ENCODE measurements at places on chromosomes 1 and 21.
A peak's percentile ranks its signal among the peaks of the same experiment; 100 is the strongest.

GRCh38 chr21:29719521-29719920, 220.3 kb downstream of the GRIK1 start:
- no peak for DNase-seq

- no peak for DNase-seq
Observed at GRCh38 chr21:17697473-17697872, 84.8 kb upstream of the BTG3 start.

GRCh38 chr1:68162761-68163160, 69.6 kb downstream of the WLS start:
- no peak for DNase-seq

DNA sequence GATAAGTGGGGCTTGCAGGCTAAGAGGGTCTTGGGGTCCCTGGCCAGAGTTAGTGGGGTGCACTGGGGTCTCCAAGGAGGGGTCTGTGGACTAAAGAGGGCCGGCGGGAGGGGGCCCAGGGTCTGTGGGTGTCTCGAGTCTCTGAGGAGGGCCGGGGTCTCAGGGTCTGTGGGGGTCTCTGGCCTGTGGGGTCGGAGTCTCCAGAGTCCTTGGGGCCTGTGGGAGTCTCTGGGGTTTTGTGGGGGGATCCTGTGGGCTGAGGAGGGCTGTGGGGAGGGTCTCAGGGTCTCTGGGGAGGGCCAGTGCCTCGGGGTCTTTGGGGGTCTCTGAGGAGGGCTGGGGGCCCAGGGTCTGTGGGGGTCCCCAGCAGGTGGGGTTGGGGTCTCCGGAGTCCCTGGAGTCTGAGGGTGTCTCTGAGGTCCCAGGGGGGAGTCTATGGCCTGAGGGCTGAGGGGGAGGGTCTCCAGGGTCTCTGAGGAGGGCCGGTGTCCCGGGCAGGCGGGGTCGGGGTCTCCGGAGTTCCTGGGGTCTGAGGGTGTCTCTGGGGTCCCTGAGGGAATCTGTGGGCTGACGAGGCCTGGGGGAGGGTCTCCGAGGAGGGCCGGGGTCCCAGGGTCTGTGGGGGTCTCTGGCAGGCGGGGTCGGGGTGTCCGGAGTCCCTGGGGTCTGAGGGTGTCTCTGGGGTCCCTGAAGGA, 628 bp upstream of the PLEKHM2 start:
- DNase-seq: no peak

DNA sequence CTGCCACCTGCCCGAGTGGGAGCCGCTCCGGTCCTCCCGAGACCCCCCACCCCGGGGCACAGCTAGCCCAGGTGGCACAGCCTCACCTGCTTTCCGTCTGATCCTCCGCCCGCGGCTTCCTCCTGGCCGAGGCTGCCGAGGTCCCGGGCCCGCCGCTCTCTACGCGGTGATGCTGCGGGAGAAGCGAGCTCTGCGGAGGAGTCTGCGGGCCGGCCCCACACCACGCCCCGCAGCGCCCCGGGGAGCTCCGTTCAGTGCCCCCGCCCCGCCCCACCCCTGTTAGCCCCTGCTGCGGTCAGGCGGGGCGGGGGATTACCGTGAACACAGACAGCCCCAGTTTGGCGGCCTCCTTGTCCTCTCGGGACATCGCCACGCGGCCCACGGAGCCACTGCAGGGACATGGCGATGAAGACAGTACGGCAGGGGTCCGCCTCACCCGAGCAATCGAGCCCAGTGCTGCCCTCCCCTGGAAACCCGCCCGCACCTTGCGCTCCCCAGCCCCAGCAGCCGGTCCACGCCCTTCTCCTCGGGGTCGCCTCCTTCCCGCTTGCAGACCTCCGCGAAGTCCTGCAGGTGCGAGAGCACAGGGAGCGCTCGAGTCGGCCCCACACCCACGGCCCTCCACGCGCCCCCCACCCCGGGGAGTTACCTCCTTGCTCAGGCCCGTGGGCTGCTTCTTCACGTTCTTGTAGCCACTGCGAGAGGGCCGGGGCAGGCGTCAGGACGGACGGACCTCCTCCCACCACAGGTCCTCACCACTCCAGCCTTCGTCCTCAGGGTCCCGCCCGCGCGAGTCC, 933 bp downstream of the C1orf35 start:
- DNase-seq: no peak

DNA sequence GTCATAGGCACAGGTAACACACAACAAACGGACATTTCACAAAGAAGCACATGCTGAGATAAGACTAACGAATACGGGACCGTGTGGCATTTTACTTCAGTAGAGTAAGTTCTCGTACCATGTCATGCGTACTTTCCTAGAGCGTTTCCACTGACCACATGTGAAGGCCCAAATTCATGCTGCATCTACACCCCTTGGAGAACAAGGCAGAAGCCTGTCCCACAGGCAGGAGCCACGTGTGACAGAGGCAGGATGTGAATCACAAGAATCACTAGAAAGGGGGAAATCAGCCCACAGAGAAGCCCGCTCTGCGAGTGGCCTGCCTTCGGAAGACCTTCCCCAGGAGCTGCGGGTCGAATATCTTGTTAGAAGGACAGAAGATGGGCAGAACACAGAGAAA, 41.8 kb downstream of the URB1 start:
- no peak for DNase-seq

DNA sequence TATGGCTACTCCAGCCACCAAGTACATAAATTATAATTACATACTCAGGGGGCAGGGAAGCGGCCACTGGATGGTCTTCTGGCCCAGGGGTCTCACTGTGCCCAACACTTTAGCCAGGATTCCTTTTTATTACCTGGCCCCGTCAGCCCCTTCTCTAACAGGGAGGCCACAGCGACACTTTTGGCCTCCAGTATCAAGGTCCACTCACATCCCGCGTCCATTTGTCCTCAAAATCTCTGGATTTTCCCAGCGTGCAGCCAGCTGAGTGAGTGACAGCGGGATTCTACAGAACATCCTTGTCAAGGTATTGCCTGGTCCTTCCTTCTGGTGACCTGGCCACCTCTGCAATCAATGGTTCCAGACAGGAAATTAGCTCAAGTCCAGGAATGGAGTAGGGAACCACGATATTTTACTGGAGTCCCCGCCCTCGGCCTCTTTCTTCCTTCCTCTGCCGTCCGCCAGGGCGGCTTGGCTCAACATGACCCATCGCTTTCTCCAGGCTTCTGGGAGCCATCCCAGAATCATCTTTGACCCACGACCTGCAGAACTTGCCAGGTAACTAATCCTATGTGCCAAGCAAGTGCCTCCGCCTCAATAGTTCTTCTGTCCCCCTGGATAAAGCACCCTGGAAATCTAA, 2.7 kb upstream of the COL6A2 start:
- no peak for DNase-seq

- no peak for DNase-seq
Observed at GRCh38 chr1:37105911-37106310, 71.6 kb upstream of the GRIK3 start.

GRCh38 chr1:67058242-67058641, 4.3 kb upstream of the SLC35D1 start:
- no peak for DNase-seq

DNA sequence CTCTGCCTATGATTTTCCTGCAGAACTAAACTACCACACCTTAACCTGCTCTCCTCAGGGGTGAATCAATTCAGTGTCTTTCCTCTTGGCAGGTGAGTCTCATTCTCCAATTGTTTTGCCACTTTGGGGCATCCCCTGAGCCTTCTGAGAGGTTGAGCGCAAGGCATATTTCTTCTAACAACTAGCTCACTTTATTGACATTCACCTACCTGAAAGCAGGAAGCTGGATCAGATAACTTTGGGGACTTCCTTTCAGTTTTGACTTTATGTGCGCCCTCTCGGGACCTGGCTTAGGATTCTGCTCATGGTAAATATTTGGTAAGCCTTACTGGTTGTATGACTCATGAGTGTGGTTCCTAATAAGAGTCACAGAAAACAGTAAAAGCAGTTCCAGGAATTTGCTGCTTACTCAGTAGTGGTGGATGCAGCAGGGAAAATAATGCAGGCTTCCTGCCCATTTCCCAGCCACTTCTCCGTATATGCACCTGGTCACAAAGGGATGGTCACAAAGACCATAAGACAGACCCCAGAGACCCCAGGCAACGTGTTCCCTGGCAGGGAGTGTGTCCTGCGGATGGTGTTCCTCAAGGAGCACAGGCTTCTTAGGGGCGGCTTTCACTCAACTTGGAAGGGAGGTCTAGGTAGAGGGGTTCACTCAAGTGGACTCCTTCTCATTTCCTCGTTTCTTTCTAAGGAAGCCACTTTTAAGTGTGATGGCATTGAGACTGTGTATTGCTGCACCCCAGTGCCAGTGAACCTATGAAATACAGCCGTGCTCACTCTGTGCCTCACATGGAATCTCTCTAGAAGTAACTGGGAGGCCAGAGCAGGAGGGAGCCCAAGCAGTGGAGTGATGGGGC, 22.0 kb upstream of the BATF3 start:
- peak; percentile 83 for DNase-seq

- peak; percentile 38 for DNase-seq
Observed at GRCh38 chr1:235112297-235113182, 16.1 kb downstream of the TOMM20 start.

- peak; percentile 54 for DNase-seq
Observed at GRCh38 chr1:229227298-229227919, 43.5 kb upstream of the RAB4A start.

DNA sequence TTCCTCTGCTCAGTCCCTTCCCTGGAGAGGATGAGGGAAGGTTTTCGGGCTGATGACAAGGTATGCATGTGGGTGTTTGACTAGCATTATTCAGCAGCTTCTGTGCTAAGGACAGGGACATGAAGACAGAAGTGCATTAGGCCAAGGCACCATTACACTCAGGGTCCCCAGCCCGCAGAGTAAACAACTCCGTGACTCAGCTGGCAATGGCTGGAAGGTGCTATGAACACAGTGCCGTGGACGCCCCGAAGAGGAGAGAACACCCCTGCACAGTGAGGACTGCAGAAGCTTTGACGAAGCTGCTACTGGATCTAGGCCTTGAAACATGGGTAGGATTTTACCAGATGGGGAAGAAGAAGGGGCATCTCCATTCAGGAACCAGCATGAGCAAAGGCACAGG, 13.7 kb upstream of the EPS8L3 start:
- no peak for DNase-seq

- no peak for DNase-seq
Observed at GRCh38 chr1:3383679-3384078, 70.8 kb upstream of the ARHGEF16 start.

DNA sequence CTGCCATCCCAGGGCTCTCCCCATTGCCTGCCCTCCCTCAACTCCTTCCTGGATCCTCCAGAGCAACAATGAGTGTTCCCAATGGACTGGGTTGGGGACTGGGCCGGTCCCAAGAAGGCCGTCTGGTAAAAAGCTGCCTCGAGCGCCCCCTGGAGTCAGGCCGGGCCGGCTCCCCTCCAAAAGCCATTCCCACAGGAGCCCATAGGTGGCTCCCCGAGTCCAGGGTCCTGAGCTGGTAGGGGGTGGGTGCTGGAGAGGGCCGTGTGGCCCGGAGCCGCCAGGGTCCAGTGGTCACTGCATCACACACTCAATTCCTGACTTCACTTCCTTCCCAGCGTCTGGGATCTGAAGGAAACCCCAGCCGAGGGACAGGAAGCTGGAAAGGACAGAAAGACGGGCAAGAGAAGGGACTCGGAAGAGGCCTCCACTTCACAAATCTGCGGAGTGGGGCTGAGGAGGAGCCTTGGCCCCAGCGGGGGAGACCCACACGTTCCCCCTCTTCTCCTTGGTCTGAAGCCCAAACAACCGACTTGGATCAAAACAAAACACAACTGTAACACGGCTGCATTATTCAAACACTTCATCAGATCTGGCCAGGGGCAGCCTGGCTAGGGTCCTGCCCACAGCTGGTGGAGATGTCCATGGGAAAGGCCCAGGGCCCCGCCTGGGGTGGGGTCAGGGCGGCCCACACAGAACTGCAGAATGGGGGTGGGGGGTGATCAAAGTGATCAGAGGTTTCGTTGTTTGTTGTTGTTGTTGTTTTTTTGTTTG, 10.9 kb upstream of the ALDH4A1 start:
- DNase-seq: peak; percentile 78

DNA sequence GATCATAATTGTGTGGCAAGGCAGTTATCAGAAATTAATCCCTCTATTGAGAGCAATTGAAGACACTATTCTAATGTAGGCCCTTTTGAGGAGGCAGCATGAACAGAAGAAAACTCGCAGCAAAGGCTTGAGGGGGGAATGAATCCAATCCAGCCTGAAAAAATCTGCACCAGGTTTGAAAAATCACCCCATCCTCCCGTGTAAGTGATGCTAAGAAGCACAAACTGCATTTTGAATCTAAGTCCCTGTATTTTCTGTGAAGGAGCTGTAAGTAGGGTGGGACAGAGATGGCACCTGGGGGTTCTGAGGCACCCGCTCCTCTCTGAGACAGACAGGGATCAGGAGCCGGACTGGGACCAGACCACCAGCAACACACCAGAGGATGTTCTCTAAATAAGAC, at the start of gene CRB1:
TSS of gene CRB1 (plus strand) at position 241 of the 400 bp plus-strand sequence. CDS start 161 bp downstream, outside the sequence.
- DNase-seq: peak; percentile 5

DNA sequence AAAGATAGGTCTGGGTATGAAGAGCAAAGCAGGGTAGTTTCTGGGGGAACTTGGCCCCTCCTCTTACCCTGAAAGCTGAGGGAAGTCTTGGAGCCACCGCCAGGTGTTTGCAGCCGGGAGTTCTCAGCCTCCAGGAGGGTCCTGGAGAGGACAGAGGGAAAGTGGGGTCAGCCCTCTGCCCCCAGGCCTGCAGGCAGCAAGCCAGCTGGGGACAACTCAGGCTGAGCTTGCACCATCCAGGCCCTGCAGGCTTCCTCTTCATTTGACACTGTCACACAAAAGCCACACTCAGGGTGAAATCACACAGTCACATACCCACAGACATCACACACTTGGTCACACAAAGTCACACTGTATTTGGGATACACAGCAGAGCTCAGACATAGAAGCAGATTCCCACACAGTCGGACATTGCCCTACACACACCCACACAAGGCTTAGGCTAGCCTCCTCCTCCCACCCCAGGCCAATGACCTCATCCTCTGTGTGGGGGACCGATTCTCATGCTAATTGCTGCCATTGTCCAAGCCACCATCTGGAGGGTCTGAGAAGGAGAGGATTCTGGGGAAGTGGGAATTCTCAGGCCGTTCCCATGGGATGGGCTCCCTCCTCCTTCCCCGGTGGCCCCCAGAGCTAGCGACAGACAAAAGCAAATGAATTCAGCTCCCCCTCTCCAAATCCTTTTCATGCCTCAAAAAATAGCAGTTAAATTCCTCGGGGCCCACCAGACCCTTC, 3.7 kb downstream of the NES start:
- no peak for DNase-seq

DNA sequence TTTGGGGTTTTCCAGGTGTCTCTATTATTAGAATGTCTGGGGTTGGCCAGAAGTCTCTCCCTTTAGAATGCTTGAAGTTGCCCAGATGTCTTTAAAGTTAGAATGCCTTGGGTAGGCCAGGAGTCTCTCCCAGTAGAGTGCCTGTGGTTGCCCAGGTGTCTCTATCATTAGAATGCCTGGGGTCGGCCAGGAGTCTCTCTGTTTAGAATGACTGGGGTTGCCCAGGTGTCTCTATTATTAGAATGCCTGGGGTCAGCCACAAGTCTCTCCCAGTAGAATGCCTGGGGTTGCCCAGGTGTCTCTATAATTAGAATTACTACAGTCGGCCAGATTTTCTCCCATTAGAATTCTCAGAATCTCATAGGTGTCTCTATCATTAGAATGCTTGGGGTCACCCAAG, 55.2 kb downstream of the RNF187 start:
- no peak for DNase-seq

- DNase-seq: no peak
Observed at GRCh38 chr1:115419571-115419970, 81.5 kb upstream of the NGF start.

Data from AG10803 (cell line).